Activated T-helper 1 cell treated with anti-CD3 and anti-CD28 coated beads, Interleukin-2, amount 50 U/mL, for 16 hours (primary cell): ENCODE measurements at places on chromosomes 6 and 20.

DNA sequence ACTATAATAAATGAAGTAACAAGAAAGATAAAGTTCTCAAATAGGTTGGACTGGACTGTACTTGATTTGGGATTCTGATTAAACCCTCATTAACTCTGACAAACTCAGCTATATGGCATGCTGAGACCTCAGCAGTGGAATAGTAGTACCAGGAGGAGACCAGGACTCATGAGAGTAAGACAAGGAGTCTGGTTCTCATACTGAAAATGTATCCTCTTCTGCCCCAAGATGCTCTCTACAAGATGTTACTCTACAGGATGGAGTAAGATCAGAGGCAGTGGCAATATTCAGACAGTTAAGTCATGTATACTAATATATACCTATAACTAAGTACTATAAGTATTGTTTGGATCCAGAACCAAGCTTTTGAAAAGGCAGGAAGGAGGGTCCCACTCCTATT lies 31.9 kb upstream of the SYNCRIP start:
- no peak for DNase-seq

DNA sequence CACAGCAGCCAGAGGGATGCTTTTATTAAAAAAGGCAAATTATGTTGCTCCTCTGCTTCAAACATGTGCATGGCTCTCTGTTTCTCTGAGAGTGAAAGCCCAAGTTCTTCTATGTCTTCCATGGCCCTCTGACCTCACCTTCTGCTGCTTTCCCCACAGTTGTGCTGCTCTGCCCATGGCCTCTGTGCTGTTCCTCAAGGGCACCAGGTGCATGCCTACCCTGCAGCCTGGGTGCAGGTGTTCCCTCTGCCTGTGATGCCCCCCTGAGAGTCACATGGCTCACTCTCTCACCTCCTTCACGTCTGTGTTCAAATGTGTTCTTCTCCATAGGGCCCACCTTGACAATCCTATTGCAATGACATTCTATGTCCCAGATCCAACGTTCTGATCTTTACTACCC lies 477.0 kb upstream of the CHD6 start:
- no peak for DNase-seq

GRCh38 chr6:25547797-25548196 lies 104.2 kb upstream of the SCGN start:
- DNase-seq = no peak

DNA sequence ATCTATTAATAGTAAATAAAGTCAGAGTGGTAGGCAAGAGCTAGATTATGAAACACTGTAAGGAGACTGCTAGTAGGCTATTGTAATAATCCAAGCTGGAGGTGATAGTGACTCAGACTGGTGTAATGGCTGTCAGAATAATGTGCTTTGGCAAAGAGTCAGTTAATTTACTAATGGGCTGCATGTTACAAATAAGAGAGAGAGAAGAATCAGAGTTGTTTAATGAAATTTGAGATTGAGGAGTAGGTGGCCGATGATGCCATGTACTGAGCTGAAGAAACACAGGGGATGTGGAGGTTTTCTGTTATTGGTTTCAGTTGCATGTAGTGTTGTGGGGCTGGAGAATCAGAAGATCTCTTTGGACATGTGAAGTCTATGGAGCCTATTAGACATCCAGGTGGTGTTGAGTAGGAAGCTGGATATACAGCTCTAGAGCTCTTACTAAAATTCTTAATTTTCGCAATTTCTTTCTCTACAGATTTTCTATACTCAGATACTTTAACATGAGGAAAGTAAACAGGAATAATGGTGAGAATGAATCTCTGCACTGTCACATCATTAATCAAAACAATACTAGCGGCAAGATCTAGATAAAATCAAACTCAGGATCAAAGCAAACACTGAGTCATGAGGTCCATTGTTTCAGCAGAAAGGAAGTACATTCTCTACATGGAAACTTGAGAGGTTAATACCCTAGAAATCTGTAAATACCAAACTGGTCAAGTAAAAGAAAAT lies 167.7 kb downstream of the SIM1 start:
- no peak for DNase-seq

DNA sequence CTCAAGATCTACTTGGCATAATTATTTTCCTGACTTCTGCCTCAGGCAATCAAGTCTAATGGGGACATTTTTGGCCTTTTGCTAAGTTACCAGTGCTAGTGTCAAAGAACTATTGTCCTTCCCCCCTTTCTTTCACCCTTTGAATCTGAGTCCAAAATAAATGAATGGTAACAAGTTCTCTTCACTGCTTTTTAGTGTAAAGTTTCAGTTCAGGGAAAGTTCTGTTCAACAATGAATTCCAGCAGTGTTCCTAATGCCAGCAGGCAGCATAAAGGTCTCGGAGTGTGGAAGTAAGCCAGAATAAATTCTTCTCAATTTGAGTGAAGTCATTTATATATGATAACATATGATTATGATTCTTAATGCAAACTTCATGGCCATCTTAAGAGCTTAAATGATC lies 20.8 kb upstream of the TSPYL1 start:
- DNase-seq = no peak

DNA sequence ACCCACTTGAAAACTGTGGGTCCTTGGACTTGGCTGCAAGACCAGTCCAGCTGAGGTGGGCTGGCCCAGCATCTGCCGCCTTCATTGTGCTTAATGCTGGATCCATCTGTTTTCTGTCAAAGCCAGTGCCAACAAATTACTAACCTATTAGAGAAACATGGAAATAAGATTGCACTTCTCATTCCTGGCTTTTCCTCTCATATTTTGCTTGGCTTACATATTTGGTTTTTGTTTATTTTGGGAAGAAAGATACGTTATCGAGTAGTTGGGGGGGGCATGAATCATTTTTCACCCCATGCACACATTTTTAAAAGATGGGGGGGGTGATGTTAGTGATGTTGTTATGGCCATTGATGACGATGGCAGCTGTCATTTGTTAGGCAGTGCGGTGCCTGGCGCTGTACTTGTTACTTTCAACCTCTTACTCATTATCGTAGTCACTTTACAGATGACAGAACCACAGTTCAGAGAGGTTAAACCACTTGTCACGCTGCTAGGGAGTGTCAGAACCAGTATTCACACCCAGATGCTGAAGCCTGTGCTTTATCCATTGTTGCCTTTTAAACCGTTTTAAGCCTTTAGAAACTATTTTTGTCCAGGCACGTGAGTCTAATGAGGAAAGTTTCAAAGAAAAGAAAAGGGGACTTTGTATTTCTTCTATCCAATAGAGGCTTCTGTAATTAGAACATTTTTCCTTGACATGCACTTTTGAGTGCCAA lies 180.0 kb downstream of the TMEM242 start:
- DNase-seq = peak; percentile 3

- DNase-seq = no peak
These were observed 4.9 kb downstream of the SRMS start for GRCh38 chr20:63542696-63543095.

GRCh38 chr6:154767003-154767723 lies 33.9 kb downstream of the SCAF8 start:
- DNase-seq = no peak

GRCh38 chr20:62392621-62393334 lies 5.9 kb downstream of the RPS21 start:
- no peak for DNase-seq

DNA sequence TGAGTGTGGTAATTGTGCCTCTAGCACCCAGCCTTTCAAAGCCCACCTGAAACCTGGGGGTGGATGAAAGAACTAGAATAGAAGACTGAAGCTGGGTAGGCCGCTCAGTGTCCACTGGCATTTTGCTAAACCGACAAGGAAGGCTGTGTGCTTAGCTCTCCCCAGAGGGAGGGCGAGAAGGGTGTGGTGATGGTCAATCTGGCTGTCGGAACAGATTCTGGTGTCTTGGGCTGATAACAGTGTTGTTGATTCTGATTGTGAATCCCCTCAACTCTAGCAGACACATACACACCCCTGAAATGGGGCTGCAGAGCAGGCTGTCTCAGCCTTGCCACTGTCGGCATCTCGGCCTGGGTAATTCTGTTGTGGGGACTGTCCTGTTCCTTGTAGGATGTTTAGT lies 4.1 kb upstream of the BPHL start:
- no peak for DNase-seq

DNA sequence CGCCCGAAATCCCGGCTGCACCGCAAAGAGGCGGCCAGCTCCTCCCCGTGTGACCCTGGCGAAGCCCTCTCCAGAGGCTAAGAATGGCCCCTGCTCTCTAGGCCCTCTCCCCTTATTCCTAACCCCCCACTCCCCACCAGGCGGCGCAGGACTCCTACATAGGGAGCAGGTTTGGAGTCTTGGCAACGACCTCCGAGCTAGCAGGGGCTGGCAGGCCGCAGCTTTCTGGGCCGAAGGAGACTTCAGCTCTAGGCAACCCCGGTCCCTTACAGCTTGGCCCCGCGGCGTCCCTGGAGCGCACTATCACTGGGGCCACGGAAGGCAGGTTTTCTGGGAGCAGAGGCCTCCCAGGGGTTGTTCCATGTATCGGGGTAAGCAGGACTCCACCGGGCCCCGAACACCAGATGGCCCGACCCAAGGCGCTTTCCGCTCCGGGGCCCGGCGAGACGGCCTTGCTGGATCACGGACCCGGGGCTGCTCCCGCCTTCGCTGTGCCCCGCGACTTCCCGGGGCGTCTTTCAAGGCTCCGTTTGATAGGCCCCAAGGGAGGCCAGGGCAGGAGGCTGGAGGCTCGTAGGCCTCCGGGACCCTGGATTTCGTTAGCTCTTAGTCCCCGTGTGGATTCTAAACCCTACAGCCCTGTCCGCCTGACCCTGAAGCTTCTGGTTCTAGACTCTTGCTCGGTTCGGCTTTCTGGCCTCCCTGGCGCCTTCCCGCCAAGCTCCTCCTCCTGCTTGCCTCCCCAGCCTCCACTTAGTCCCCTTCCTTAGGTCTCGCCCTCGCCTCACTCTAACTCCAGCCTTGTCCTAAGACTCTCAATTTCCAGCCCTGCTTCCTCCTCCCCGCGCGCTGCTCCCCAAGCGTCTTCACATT lies 1.9 kb downstream of the SLC32A1 start:
- no peak for DNase-seq

- no peak for DNase-seq
These were observed 73.1 kb downstream of the TPBG start for GRCh38 chr6:82436740-82437139.

- no peak for DNase-seq
These were observed 2.1 kb downstream of the SLC12A5 start for GRCh38 chr20:46031014-46031569.

DNA sequence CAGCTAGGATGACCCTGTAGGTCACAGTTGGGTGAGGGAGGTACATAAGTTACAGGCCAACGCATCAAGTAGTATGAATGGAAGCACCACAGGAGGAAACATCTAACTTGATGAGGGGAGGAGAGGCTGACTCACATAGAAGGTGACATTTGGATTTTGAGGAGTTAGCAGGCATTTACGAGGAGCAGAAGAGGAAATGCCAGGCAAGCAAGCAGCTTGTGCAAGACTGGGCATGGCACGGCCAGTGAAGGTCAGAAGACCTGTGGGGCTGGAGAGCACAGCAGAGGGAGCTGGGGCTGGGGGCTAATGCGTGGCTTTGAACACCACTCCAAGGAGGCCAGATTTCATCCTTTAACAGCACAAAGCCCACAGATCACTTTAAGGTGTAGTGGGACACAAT lies 37.8 kb downstream of the MUC22 start:
- DNase-seq = no peak

DNA sequence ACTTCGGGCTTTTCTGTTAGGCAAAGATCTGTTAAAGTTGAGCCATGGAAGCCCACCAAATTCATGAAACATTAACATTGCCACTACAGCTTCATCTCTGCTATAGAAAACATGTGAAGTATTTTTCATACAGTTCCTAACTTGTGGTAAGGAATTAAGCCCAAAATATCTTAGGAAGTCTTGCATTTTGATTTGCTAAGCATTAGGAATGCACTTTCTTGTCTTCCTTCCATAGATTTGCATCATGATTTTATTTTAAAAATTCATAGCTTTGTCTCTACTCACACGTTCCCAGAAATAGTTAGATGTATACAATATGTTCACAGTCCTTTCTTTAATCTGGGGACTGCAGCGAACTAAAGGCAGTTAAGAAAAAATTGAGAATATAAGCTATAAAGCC lies 325.6 kb downstream of the CENPW start:
- DNase-seq = no peak

DNA sequence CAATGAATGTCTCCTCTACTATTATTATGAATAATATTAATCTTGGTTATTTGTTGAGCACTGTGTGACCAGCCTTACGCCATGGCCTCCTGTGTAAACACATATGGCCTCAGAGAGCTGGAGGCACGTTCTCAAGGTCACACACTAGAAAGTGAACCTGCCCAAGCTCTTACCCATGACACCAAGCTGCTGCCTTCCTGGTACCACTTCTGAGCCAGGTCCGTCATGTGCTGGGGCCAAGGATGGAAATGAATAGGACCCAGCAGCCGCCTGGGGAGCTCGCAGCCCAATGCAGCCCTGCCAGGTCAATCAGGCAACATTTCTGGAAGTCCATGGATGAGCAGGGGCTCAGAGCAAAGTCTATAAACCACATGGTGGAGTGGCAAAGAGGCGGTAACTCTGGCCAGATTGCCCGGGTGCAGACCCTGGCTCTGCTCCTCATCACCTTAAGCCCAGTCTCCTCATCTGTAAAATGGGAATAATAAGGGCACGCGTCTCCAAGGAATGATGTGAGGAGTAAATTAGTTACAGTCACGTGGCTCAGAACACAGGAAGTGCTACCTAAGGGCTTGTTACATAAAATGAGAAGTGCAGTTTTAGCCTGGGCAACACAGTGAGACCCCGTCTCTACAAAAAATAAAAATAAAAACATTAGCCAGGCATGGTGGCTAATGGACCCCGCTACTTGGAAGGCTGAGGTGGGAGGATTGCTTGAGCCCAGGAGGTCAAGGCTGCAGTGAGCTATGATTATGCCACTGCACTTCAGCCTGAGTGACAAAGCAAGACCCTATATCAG lies 61.5 kb downstream of the JPH2 start:
- DNase-seq = no peak

DNA sequence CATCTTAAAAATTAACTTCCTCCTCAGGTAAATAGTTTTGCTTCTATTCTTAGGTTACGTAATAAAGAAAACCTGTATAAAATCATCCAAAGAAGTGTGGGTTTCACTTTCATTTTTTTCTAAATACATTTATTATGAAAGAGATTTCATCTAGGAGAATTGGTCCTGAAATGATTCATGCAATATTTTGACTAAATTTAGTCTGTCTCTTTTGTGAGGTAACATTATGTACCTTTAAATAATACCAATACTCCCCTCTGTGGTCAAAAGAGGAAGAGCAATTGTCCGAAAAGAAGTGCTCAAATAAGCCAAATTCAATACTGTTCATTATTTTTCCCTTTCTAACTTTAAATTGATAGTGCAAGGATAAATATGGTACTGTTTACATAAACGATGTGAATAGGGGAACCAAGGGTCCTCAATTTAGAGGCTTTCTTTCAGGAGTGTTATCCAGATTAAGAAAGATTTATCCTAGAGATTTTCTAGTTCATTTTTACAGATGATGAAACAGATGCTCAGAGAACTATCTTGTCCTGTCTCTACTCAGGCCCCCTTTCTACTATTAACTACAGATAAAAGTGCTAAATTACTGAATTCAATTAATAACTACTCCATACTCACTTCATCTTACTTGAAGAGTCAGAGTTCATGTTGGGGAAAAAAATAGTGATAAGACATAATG lies 26.2 kb downstream of the CYP39A1 start:
- DNase-seq = no peak

- DNase-seq = no peak
These were observed 8.4 kb downstream of the TPBG start for GRCh38 chr6:82371799-82372546.
